Esophagus squamous epithelium (tissue), 5 donors: ENCODE measurements at places on chromosomes 1 and 21. TPM values are rescaled to one million over a fixed set of nuclear protein-coding genes. Genes with fewer than 3 reads are reported as not detected.

The TUT4 gene
- 56.1 TPM for total RNA-seq

The GNG4 gene
- total RNA-seq: 1.1 TPM

The TRPM2 gene
- total RNA-seq: 0.40 TPM

The MEX3A gene
- total RNA-seq: 0.53 TPM

The GCSAML gene
- not detected for total RNA-seq

The HAPLN2 gene
- total RNA-seq: not detected

The CFAP141 gene
- total RNA-seq: not detected

The ERICH3 gene
- total RNA-seq: not detected

DNA sequence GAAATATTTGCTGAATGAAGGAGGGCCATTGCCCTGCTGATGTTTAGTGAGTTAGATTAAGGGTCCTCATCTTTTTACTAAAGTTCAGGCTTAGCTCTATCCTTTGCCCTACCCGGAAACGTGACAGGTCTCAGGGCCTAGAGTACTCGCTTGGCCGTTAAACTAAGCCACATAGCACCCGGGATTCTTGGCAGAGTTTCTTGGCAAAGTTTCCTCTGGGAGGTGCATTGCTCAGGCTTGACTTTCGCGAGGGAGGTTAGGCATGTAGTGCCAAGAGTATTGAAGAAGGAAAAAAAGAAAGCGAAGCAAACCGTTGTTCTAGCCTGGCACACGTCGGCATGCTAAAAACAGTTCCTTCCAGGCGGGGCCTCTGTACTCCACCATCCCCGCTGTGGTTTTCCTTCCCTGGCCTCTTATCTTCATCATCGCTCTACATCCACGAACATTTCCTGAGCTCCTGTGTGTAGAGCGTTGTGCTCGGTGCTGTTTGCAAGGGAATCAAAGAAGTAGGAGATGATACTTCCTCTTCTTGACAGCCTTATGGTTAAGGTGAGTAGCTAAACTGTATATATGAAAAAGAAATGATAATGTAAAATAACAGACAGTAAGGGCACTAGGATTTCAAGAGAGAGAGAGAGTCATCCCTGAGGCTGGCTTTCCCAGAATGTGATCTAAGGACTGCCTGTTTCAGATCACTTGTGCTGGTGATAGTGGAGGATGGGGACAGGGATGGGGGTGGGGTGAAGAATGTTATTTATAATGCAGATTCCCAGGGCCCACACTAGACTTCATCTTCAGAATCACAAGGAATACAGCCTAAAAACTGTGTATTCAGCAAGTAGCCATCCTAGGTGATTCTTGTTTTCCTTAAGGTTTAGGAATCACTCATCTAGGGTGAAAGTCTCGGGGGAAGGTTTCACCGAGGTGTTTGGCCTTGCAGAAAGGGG, 18.8 kb downstream of the RNF220 start:
- no peak overlapping the region for H3K27ac ChIP-seq
- H3K4me3 ChIP-seq: no peak overlapping the region
- no peaks in the 10 kb centered on the region for H3K36me3 ChIP-seq
- peaks cover 45% of the 10 kb centered on the region for H3K4me1 ChIP-seq
- DNase-seq: no peak

GRCh38 chr1:3270403-3271245, 183.8 kb upstream of the ARHGEF16 start:
- no peak overlapping the region for H3K27ac ChIP-seq
- no peaks in the 10 kb centered on the region for H3K4me1 ChIP-seq
- no peaks in the 10 kb centered on the region for H3K27me3 ChIP-seq
- no peak overlapping the region for H3K4me3 ChIP-seq
- H3K36me3 ChIP-seq: no peaks in the 10 kb centered on the region
- no peak for DNase-seq

DNA sequence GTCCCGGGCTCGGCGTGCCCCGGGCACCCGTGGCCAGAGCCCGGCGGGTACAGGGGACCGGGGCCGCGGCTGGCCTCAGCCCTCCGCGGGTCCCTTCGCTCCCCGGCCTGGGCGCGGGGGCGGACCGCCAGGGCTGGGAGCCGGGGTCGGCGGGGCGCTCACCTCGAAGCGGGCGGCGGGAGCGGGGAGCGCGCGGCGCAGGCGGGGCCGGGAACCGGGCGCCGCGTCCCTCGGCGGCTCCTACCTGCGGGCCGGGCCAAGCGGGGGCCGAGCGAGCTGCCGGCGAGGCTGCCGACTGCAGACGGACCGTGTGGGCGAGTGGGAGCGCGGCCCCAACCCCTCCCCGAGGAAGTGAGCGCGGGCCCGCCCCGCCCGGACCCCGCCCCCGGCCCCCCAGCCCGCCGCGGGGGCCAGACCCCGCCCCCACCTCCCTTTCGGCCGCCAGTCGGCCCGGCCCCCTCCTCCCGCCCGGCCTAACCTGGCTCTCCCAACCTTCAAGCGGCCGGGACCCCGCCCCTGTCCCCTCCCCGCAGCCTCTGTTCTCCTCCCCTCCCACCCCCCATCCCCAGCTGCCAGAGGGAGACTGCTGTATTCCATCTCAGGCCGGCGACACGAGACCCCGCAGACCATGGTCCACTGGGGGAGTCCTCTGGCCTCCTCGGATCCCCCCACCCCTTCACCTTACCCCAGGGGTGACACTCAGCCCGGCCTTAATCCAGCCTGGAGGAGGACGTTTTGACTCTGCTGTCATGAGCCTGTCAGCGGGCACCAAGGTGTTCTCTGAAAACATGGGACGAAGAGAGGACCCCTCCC, at the start of gene FHL3:
FHL3 (minus strand) TSS at position 320 of the 813 bp plus-strand sequence. CDS start 6,102 bp downstream, outside the sequence.
- peak within 1 kb of the TSS; percentile 56 for H3K4me3 ChIP-seq
- no peaks in the 10 kb centered on the region for H3K36me3 ChIP-seq
- no peaks in the 10 kb centered on the region for H3K27me3 ChIP-seq
- peak within 1 kb of the TSS; percentile 73 for H3K27ac ChIP-seq
- H3K4me1 ChIP-seq: peaks cover 57% of the 10 kb centered on the region

GRCh38 chr21:31992391-31992790, 119.6 kb downstream of the HUNK start:
- H3K4me1 ChIP-seq: peaks cover 5% of the 10 kb centered on the region
- no peaks in the 10 kb centered on the region for H3K36me3 ChIP-seq
- no peaks in the 10 kb centered on the region for H3K27me3 ChIP-seq
- H3K4me3 ChIP-seq: no peak overlapping the region
- no peak for DNase-seq

DNA sequence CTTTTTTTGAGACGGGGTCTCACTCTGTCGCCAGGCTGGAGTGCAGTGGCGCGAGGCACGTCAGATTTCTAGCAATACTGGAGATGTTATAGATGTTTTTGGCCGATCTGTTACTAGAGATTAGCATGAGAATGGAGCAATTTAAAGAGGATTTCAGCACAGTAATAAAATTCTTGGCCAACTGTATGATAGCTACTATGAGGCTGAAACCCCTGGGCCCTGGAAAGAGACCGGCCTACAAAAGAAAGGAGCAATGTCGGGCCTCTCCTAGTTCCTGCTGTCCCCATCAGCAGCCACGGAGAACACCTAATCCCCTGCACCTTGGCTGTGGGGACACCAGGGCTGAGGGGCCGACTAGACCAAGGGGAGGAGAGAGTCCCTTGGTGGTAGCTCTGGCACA, 9.5 kb upstream of the GNPAT start:
- H3K27ac ChIP-seq: no peak overlapping the region
- no peak for DNase-seq
- peaks cover 84% of the 10 kb centered on the region for H3K36me3 ChIP-seq
- no peak overlapping the region for H3K4me3 ChIP-seq
- no peaks in the 10 kb centered on the region for H3K27me3 ChIP-seq

- H3K4me3 ChIP-seq: peak overlapping the region; percentile 99
- peaks cover 21% of the 10 kb centered on the region for H3K4me1 ChIP-seq
- no peaks in the 10 kb centered on the region for H3K27me3 ChIP-seq
- no peak for DNase-seq
These were observed 559 bp downstream of the BACH1 start for GRCh38 chr21:29299046-29299915.

GRCh38 chr1:196121181-196121580, 487.1 kb downstream of the KCNT2 start:
- no peak overlapping the region for H3K27ac ChIP-seq
- no peak for DNase-seq
- no peaks in the 10 kb centered on the region for H3K27me3 ChIP-seq
- H3K4me1 ChIP-seq: no peaks in the 10 kb centered on the region
